ENCODE measurements at places on chromosomes 3 and 15.

DNA sequence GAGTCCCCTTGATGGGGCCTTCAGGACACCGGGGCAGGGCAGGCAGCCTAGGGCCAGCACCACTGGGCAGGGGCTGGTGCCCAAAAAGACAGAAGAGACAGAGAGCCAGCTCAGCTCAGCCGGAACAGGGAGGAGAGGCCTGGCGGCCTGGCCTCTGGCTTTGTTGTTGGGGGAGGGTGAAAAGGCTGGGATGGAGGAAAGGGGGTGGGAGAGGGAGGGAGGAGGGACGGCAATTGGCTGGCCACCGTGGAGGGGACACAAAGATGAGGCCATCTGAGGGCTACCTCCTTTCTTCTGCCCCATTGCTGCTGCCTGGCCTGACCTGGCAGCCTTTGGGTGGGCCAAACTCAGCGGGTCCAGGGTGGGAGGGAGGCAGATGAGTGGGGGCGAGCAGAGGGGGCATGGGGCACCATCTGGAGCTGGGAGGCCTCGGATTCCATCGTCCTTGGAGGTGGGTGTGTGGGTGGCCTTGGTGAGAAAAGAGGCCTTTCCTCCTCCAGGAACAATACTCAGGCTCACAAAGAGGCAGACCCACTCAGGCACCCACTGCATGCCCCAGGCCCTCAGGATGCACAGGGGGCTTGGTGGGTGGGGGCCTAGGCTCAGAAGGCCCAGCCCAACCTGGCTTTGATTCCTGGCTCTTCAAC, 9.3 kb downstream of the EFCC1 start:
- no peak for DNase-seq

GRCh38 chr15:79900087-79900486, 3.3 kb upstream of the MTHFS start:
- DNase-seq, result no peak

DNA sequence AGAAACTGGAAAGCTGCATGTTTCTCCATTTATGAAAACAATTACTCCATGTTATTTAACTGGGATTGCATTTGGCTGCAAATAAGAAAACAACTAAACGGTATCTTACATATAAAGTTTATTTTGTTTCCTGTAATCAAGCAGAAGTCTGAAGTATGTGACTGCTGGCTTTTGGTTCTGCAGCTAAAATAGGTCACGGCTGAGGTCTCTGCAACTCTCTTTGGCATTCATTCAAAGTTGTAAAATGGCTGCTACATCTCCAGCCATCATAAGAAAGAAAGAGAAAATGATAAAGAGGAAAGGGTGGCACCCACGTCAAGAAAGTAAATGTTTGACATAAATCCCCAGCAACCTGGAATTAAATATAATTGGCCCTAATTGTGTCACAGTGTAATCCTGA, 406.1 kb downstream of the TBC1D5 start:
- no peak for DNase-seq

GRCh38 chr15:96234109-96234892, 96.2 kb upstream of the NR2F2 start:
- no peak for DNase-seq

DNA sequence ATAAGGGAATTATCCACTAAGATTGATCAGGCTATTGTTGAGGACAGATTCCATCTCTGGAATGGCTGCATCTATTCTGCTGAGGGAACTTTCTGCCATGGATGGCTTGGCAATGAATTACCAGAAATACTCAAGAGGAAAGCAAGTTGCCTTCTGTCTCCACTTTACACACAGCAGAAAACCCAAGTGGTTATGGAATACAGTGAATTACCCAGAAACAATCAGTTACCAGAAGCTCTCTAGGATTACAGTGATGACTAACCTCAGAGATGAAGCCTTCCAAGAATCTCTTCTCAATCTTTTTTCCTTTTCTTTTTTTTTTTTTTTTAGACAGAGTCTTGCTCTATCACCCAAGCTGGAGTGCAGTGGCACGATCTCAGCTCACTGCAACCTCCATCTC, 183.3 kb downstream of the WDR76 start:
- DNase-seq, result peak; percentile 71

DNA sequence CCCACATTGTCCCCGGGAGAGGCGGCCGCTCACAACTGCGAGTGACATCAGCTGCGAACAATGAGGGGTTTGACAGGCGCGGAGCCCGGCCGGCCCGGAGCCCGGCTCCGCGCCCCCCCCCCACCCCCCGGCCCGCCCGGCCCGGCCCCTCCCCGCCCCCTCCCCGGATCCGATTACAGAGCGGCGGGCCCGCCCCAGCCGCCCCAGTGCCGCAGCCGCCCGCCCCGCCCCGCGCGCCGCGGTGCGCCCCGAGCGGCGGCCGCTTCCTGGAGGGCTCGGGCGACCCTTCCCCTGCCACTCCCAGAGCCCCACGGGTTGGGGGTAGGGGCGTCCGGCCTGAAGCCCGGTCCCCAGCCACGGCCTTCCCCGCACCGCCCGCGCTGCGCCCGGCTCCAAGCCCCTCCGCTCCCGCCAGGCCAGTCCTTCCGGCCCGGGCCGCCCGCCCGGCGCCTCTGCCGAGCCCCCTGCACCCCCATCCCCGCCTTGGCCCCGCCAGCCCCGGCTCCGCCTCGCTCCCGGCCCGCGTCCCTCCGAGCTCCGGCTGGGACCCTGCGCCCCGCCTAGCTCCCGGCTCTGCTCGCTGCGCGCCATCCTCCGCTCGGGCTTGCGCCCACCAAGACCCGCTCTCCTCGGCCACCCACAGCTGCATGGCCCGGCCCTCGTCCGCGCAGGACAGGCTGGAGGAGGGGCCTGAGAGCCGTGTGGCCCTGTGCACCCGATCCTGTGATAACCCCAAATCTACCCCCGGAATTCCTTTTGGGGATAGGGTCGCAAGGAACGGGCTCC, at the start of gene PCBP4:
TSS of gene PCBP4 (minus strand) at position 71 of the 786 bp plus-strand sequence. CDS start 6,214 bp downstream, outside the sequence.
- DNase-seq, result peak; percentile 68

- no peak for DNase-seq
These were observed 2.3 kb downstream of the ANXA2 start for GRCh38 chr15:60395276-60396011.

DNA sequence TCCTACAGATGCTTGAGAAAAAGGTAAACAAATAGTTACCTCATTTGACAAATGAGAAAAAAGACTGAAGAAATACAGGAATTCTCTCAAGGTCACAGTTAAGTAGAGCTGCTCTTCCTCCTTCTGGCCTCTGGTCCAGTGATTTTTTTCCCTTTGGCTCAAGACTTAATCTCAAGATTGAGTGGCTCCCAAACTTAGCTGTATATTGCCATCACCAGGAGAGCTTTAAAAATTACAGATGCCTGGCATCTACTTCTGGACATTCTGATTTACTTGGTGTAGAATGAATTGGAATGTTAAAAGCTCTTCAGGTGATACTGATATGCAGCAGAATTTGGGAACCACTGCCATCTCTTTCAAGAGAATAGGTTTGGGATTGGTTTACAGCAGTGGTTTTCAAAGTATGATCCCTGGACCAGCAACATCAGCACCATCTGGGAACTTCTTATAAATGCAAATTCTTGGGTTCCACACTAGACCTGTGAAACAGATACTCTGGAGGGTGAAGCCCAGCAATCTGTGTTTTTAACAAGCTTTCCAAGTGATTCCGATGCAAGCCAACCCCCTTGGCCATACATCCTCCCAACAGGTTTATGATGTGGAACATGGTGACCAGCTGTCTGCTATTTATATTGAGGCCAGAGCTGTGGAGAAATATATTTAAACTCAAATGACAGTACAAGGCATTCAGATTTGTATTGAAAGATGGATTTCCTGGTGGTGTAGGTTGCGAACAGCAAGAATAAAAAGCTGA, 333.0 kb upstream of the RARB start:
- DNase-seq, result peak; percentile 2

- DNase-seq, result no peak
These were observed 211.7 kb downstream of the MBNL1 start for GRCh38 chr3:152480282-152480953.

GRCh38 chr15:55348281-55348778, 29.3 kb downstream of the PIGB start:
- DNase-seq, result no peak

- no peak for DNase-seq
These were observed 296.9 kb upstream of the TBL1XR1 start for GRCh38 chr3:177494216-177494615.

GRCh38 chr15:57861815-57862586, 155.5 kb downstream of the POLR2M start:
- DNase-seq, result peak; percentile 70

DNA sequence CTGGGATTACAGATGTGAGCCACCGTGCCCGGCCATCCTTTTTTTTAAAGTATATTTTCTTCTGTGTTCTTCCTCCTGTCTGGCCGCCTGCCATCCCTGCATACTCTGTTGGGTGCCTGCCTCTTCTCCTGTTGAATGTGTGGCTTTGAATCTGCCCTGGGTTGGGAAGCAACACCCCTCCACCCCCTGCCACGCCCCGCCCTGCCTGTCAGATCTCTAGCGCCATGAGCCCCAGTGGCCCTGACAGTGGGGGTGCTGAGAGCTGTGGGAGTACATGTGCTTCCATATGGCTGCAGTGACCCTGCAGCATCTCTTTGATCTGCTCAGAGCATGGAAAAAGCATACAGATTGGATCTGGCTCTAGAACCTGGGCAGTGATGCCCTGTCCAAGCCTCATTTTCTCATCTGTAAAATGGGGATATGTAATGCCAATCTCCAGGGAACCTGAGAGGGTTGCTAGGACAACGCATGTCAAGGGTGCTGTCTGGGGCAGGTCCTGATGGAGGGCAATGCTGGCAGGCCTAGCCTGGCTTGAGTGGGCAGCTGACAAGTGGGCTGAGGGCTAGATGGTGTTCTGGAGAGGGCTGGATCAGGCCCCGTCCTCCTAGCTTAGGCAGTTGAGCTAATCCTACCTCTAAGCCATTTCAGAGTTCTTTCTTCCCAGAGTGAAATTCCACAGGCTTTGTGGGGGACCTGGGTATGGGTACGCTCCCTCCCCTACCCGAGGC, 23.9 kb downstream of the CCDC13 start:
- no peak for DNase-seq

- peak; percentile 48 for DNase-seq
These were observed 547.8 kb upstream of the TBL1XR1 start for GRCh38 chr3:177744873-177745606.

DNA sequence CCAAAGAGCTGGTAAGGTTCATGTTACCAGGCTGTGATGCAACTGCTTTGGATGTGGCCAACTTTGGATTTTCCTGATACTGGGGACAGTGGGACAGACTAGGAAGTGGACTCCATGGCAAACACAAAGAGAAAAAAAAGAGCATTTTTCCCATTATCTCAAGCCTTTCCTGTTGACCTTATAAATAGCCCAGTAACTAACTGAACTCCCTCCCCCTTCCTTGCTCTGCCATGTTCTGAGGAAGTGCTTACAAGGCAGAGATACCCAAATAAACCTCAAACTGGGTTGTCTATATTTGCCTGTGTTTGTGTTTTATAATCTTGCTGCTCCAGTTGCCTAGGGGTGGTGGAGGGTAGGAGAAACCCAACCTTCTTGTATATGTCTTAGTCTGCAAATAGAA, 27.3 kb upstream of the SLC9A9 start:
- DNase-seq, result no peak

DNA sequence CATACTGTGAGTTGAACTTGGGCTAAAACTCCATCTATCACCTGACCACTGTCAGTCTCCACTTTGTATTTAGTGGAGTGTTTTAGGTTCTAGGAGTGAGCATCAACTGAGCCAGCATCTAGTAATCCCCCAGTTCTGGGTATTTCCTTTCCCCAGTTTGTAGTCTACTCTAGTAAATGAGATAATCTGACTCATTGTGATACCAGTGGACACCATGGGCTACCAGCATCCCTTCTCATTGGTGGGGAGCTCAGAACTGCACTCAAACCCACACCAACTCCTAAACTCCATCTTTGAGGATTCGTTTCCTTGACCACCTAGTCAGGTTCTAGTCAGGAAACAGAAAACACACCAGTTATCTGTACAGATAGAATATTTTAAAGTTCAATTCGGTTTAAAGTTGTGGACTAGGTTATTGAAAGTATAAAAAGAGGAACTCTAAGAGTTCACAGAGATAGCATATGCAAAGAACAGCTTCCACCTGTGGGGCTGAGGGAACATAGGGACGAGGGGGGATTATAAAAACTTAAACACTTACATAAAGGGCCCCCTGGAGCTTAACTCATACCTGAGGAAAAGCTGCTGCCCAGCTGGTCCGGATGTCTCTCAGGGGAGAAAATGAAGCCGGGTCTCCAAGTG, 36.0 kb downstream of the LEO1 start:
- DNase-seq, result no peak

DNA sequence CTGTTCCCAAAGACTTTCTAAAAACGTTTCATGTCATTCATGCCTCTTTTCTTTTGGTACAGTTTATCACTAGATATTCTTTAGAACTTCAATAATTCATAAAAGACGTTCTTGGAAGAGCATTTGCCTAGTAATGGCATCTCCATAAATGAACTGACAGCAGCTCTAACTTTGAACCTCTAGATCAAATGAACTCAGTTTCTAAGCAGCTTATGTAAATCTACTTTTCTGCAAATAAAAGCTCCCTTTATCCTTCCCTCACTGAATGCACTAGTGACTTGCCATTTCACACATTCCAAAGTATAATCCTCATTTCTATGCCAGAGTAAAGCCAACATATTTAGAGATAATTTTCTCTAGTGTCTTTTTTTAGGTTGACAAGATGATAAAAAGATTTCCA, 85.2 kb downstream of the ZMAT3 start:
- no peak for DNase-seq

- no peak for DNase-seq
These were observed 3.8 kb upstream of the ZNF280D start for GRCh38 chr15:56736881-56737707.

GRCh38 chr3:52443268-52443610, 1.7 kb downstream of the SEMA3G start:
- no peak for DNase-seq

DNA sequence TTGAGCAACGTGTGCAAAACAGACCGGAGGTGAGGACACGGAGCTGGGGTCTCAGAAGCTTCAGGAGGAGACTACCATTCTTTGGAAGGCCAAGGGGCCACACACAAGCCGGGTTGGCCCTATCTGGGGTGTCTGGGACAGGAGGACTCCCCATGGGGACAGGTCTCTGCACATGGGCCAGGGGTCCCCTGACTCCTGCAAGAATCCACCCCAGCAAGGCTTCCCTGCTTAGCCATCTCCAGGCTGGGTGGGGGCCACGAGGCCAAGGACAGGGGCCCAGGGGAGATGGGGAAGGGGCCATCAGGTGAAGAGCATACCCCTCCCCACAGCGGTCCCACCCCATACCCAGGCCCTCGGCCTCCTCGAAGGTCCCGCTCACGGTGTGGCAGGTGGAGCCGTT, 38.5 kb downstream of the ADAMTS7 start:
- no peak for DNase-seq

Measured in kidney tubule cell (primary cell).